ENCODE measurements at places on chromosomes 3 and 15.

- DNase-seq: no peak
Measured at GRCh38 chr3:128590948-128591347, 59.7 kb downstream of the RPN1 start.

GRCh38 chr3:171936191-171936841 is 93.2 kb downstream of the TMEM212 start:
- no peak for DNase-seq

DNA sequence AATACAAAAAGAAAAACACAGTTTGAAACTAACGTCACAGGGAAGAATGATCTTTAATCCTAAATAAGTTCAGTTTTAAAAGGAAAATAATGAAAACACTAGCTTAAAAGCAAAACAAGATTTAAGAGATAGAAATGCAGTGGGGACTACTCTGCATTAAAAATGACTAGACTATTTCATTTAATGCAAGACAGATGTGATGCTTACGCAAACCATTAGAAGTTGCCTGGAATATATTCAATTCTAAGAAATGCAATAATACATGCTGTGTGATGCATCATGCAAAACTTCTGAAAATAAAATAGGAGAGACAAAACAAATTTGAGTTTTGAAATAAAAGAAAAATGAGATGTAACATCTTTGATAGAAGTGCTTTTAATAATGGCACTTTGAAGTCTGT is 97.6 kb upstream of the STRIT1 start:
- no peak for DNase-seq

DNA sequence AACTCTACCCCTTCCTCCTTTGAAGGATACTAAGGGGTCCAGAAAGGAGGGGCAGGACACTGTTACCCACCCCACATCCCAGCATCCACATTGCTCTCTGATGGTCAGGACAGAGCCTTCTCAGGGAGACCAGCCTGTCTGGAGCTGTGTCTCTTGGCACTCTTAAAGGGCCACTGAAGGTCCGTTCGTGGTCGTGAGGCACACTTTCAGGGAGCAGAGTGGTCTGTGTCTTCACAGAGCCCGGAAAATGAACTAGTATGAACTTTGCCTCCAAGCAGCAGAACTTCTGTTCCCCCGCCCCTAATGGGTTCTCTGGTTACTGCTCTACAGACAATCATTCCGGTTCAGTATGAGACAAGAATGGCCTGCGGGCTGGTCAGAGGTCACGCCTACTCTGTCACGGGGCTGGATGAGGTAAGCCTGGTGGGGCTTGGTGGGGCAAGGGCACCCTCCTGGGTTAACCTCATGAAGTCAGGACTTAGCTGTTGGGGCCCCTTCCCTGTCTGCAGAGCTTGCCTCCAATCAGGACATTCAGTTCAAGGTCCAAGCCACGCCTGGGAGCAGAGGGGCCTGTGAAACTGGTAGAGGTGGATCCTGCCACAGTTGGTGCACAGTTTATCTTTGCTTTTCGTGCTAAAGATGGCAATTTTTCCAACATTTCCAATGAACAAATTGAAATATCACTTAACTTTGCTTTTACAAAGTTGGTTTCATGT is 33.2 kb downstream of the CAPN3 start:
- DNase-seq: no peak

DNA sequence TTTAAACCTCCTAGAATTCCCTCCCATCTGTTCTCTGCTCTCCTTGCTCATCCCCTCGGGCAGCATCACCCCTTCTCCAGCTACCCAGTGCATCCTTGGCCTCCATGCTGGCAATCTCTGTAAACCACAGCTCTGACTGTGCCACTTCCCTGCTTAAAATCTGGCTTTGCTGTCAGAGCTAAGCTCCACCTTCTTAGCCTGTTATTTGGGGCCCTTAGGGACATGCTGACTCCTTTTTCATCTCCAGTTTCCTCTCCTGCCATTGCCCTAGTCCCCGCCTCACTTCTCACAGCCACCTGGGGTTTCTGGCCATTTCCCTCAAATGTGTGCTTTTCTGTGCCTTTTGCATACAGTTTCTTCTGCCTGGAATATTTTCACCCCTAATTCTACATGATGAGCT is 5.7 kb downstream of the SLC6A20 start:
- DNase-seq: no peak

GRCh38 chr3:33194303-33194702 is 24.3 kb downstream of the SUSD5 start:
- DNase-seq: no peak

All from CD4-positive, alpha-beta T cell treated with Interleukin-2 at 100 ng/mL for 4 hours (primary cell).